Fibroblast of skin of left biceps (primary cell): ENCODE measurements at places on chromosomes 13 and 19.

- DNase-seq, result no peak
These were observed 6.1 kb downstream of the PPP1R12C start for GRCh38 chr19:55111238-55111831.

DNA sequence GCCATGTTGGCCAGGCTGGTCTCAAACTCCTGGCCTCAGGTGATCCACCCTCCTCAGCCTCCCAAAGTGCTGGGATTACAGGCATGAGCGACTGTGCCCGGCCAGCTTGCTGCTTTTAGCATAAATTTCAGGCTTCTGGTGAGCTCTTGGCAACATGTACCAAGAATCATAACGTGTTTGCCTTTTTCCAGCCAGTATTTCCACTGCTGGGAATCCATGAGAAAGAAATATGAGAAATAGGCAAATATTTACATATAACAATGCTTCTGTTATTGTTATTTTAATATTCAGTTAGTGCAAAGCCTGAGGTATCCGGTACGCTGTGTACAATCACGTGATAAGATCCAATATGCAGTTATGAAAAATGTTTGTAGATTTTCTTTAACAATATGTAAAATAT, 29.2 kb upstream of the CERS4 start:
- DNase-seq, result no peak

DNA sequence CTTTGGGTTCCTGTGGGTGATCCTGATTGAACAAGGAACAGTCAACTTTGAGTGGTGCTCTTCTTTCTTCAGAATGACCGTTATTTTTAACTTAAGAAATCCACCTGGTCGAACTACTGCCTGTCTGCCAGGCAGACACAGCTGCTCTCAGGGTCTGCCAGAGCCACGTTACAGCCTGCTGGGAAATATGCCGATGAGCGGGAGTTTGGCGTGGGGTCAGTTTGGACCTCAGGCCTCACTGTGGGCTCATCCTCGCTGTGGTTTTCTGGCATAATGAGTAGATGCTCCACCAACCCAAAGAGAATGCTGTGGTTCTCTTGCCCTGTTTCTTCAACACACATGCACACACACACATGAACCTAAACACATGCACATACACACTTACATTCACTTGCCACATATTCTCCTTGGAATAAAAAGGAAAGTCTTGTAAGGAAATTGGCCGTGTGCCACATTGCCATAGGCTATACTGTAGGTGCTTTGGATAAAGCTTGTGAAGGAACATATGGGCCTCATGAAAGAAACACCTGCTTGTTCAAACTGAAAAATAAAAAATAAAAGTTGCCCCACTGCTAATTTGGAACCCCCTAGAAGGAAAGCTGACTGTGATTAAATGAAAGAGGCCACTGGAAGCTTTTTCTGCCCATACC, 598.7 kb upstream of the KLF12 start:
- DNase-seq, result no peak

DNA sequence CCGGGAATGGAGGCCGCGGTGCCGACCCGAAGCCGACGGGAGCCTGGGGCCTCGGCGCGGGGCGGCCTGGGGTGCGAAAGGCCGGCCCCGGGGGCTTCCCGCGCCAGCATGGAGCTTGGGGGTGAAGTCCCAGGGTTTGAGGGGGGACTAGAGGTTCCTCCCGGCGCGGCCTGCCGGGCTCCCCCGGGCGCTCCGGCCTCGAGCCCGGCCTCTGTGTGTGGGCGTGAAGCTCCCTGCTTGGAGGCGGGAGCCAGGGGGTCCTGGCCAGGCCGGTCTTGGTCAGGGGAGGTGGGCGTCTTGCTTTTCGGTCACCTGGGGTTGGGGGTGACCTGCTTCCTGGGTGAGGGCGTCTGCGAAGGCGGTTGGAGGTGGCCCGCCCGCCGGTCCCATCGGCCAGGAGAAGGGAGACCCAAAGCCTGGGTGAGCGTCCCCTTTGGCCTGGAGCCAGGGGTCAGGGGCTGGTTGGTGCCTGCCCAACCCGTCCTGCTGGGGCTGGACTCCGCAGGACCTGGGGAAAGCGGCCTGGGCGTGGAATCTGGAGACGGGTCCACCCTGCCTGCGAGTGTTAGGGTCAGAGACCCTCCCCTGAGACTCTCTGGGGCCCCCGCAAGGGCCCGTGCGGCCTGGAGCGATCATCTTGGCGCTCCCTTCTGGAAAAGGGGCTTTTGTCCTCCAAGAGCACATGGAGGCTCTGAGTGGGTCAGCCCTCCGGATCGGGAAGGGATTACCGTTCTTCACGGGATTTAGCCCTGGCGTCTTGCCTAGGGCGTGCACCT, 535 bp downstream of the BSG start:
- DNase-seq, result no peak

DNA sequence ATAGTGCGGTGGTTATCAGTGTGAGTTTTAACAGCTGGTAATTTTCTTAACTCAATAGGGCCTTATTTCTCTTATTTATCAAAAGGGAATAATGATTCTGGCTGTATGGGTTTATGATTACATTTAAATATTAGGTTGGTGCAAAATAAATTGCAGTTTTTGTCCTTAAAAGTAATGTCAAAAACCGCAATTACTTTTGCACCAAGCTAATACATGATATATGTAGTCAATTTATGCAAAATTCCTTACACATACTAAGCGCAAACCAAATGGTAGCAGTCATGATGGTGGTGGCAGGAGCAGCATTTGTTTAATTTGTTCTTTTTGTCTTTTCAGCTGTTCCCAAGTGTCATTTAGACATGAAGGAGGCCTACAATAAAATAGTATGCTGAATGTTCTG, 1777.1 kb downstream of the OLFM4 start:
- DNase-seq, result no peak

DNA sequence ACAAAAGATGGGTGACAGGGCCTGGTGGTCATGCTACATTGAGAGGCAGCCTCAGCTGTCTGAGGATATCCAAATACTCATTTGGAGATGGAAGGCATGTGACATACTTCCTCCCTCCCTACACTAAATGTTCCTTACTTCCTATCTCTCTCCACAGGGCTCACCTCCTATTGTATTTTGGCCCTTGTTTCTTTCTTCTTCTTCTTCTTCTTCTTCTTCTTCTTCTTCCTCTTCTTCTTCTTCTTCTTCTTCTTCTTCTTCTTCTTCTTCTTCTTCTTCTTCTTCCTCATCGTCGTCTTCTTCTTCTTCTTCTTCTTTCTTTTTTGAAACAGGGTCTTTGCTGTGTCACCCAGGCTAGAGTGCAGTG, 71.8 kb upstream of the POMP start:
- DNase-seq, result no peak

DNA sequence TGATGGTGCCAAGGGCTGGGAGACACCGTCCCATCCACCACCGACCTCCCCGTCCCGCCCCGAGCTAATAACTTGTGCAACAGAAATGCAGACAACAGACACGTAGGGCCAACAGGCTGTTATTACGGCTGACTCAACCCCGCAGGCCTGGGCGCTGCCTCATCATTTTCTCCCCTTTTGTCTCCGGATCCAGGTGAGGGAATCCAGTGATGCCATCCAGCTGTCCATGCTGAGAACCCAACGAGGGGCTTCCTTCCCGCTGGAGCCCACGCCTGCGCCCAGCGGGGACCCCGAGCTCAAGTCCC, 6.4 kb upstream of the DIRAS1 start:
- no peak for DNase-seq

GRCh38 chr13:23516190-23516589, 54.0 kb upstream of the TNFRSF19 start:
- DNase-seq, result no peak

DNA sequence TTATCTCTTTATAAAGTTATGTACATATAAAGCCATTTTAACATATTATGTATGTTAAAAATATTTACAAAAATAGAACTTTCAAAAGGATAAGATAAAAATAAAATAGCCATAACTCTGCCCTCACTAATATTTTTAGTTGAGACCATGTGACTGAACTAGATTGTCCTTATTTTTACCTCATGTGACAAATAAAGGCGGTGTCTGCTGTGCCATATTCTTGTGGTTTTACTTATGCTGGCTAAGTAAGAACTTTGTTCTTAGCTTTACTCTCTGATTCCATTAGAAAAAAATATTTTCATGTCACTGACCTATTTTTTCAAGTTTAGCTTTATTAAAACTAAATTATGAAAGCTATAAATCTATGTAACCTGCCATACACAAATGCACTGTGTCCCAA, 135.6 kb upstream of the TSC22D1 start:
- no peak for DNase-seq

DNA sequence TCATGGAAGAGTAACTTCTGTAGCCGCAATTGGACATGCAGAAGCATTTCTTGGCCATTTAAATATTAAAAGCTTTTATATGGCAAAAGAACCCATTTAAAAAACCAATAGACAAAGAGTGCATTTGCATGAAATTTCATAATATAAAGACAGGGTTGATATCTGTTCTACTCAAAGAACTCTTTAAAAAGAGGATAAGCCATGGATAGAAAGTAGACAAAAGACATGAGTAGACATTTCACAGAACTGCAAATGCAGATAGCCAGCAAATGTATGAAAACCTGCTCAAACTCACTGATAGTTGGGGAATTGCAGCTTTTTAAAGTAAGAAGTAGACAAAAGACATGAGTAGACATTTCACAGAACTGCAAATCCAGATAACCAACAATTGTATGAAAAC, 218.1 kb downstream of the SHISA2 start:
- no peak for DNase-seq

DNA sequence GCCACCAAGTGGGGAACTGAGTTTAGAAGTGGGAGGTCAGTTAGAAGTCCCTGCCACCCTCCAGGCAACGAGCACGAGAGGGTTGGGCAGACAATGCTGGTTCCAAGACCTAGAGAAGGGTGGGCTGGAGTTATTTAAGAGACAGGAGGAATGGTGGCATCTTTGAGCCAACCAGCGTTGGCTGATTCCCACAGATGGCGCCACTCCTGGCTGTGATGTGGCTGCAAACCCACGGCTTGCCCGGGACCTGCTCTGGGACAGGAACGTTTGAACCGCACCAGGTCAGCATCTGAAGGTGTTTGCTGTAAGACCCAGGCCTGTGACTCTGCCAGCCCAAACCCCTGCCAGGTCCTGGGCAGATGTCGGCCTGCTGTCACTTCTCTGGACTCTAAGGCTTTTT, 42.8 kb downstream of the BICRA start:
- DNase-seq, result no peak

DNA sequence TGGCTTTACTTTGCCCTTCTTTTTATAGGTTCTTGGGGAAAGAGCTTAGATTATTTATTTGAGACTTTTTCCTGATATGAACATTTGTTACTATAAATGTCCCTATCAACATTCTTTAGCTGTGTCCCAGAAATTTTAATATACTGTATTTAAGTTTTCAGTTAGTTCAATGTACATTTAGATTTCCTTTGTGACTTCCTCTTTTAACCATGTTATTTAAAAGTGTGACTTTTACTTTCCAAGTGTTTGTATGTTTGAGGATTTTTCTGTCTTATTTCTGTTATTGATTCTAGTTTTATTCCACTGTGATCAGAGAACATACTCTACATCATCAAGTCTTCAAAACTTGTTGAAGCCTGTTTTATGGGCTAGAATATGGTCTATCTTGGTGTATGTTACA, 72.7 kb upstream of the SPRY2 start:
- no peak for DNase-seq

GRCh38 chr13:74561155-74561554, 427.0 kb upstream of the KLF12 start:
- no peak for DNase-seq

- DNase-seq, result peak; percentile 92
These were observed at the start of gene LNX2 for GRCh38 chr13:27620377-27621115. LNX2 (minus strand) TSS chr13:27620529; CDS start chr13:27581703, 38,826 bp downstream.

- DNase-seq, result no peak
These were observed 204.5 kb upstream of the SLITRK1 start for GRCh38 chr13:84086847-84087162.

DNA sequence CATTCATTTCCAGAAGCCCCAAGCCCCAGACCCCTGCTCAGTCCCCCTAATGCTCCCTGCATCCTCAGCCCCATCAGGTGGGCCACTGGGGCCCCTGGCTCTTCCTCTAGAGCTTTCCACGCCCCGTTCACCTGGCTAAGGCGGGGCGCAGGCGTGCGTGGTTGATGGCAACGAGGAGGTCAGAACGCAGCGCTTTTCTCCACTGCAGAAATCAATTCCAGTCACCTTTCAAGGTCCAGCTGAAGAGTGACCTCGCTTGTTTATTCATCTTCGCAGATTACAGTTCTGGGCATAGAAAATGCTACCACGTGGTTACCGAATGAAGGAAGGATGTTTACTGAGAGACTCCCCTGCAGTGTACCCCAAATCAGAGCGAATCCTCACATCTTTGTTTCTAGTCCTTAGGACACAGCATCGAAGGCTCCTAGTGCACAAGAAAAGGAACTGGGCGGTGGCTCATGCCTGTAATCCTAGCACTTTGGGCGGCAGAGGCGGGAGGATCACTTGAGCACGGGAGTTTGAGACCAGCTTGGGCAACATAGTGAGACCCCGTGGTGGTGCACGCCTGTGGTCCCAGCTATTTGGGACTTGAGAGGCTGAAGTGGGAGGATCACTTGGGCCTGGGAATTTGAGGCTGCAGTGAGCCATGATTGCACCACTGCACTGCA, 828 bp upstream of the PBX4 start:
- no peak for DNase-seq

DNA sequence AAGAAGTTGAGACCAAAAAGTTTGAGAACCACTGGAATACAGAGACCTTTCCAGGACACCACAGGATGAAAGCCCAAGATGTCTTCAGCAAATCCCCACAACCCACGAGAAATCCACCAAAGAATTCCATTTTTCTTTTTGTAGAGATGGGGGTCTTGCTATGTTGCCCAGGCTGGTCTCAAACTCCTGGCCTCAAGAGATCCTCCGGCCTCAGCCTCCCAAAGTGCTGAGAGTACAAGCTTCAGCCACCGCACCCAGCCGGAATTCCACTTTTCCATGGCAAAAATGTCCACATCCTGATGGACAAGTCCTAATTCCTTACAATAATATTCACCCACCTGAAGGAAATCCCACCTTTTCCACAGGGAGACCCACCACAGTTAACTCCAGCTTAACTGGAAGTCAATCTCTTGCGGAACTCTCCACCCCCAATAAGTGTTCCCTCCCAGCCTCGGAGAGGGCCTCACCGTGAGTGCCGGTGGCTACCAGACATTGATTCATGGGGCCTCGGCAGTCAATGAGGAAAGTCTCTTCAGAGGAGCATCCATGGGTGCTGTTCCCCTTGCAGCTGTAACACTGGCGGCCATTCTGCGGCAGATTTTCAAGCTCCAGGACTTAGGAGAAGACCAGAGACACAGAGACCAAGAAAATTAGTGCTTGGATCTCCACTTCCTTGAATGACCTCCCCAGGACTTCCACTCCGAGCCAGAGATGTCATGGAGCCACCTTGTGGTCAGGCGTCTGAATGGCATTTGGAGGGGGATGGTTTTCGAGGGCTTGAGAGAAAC, 12.3 kb upstream of the CADM4 start:
- DNase-seq, result no peak

DNA sequence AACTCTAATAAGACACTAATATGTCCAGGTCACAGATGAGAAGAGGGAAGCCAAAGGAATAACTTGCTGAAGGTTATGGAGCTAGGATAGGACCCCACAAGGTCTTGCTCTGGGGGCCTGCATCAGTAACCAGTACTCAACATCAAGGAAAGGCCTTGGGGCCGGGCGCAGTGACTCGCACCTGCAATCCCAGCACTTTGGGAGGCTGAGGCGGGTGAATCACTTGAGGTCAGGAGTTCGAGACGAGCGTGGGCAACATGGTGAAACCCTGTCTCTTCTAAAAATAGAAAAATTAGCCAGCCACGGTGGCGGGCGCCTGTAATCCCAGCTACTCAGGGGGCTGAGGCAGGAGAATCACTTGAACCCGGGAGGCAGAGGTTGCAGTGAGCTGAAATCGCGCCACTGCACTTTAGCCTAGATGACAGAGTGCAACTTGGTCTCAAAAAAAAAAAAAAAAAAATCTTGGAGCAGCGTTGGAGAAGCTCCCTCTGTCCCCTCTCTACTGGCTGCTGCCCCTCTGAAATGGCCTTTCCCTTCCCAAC, 1.8 kb downstream of the LONP1 start:
- DNase-seq, result no peak
